ENCODE measurements at places on chromosomes 5 and 9.

DNA sequence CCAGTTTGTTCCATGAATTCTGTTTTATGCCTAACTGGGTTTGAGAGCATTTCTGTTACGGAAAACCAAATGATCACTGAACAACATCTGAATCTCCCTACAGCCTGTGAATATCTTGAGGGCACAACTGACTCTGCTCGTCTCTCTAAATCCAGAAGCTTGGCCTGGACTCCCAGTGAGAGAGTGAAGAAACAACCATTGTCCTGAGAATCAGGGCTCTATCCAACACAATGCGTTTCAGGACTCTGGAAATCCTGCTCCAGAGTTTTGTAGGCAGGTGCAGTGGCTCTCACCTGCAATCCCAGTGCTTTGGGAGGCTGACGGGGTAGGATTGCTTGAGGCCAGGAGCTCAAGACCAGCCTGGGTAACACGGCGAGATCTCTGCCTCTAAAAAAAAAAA is 7.8 kb upstream of the MVB12B start:
- DNase-seq: no peak

- DNase-seq: no peak
Observed at GRCh38 chr9:17519761-17520160, 59.1 kb upstream of the SH3GL2 start.

DNA sequence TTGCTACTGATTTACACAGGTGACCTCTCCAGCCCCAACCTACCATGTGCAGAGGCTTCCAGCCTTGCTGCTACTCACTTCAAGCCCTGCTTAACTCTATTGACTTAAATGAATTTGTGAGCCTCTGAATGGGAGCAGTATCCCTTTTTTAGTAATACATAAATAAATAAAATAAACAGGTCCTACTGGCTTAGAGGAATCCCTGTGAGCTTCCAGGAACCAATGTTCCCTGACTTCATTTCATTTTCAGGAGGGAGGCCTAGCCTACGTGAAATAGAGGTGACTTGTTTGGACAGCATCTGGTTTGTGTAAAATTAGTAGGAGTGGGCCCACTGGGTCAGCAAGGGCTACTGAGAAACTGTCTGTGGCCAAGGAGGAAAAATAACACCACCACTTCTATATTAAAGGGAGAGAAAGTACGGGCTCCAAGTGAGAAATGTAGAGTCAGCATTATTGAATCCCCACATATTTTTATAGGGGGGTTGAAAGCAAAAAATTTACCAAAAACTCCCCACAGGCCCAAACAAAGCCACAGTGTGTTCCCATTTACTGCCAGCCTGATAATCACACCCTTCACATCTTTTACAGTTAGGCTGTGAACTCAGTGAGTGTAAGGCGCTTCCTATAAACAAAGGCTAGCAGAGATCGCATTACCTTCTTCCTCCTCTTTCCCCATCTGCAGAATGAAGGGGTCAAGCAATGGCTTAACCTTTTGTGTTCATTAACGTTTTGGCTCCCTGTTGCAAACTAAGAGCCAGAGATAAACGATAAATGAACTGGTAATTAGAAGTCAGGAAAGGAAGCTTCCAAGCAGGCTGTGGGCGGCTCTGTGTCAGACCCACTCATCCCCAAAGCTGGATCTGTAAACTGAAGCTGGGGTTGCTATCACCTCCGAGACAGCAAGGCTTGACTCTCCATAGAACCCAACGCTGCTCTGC is 138.8 kb upstream of the LIFR start:
- no peak for DNase-seq

DNA sequence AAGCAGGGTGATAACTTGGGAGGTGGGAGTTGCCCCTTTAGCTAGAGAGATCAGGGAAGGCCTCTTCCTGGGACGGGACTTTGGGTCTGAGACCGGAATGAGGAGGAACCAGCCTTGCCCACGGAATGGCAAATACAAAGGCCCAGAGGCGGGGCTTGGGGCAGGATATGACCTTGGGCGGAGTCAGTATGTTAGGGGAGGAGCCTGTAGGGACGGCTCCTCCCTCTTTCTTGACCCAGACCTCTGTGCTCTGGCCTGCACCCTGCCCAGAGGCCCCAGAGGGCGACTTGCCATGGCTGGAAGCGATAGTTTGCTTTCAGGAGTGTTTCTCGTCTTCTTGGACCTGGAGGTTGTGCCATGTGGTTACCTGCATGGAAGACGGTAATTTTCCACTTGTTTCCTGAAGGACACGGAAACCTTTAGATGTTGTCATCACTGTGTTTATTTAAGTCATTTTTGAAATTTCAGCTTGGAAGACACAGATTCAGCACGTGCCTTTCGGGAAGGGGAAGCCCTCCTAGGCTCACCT is 85.6 kb downstream of the DAB2IP start:
- DNase-seq: no peak

- DNase-seq: no peak
Observed at GRCh38 chr5:75961818-75962217, 121.4 kb upstream of the SV2C start.

DNA sequence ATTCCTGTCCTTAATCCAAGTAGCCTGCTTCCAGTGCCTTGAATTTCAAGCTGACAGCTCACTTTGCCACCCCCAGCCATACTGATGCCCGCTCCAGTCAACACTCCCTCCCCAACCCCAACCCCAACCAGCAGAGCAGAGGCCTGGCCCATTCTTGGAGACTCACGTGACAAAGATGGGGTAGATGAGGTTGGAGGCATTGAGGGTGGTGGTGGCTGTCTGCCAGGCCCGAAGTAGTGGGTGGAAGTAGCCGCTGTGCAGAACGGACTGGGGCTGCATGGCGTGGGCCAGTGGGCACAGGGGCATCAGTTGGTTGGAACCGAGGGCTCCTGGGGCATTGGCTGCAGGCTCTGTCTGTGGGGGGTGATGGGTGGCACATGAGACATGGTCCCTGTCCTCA is 7.8 kb downstream of the ALAD start:
- DNase-seq: no peak

- DNase-seq: no peak
Observed at GRCh38 chr9:2560180-2560579, 61.4 kb upstream of the VLDLR start.

- no peak for DNase-seq
Observed at GRCh38 chr9:33202552-33203201, 35.5 kb upstream of the B4GALT1 start.

GRCh38 chr9:21711504-21711903 is 90.9 kb upstream of the MTAP start:
- DNase-seq: no peak

DNA sequence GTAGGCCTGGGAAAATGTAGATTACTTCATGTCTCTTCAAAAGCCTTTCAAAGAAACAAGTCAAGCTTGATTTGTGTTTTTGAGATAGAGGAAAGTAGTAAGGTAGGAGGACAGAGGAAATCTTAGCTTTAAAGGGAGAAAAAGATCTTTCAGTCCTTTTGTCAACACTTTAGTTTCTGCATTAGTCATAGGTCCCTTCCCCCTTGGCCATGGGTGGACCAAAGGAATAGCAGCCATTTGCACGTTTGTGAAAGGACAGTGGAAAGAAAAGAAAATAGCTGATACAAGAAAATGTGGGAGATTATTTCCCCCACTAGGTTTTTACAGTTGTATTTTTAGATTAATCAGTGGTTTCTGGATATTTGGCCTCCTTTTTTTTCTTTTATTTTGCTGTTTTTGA is 121.9 kb upstream of the GRHPR start:
- DNase-seq: no peak

DNA sequence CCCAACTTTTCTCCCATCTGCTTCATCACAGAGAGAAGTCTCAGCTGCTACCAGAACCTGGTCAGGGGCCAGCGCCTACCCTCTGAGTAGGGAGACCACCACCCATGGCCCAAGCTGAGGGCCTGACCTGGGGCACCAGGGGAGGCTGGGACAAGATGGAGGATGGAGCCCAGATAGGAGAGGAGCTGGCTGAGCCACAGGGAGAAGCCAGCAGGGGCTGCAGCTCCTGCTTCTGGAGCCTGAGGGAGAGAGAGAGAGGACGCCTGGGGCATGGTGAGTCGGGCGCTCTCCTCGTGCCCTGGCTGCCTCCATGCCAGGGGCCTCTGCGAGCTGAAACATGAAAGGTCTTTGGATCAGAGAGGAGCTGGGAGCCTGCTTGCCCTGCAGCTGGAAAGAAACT is 1.4 kb upstream of the FOXI1 start:
- DNase-seq: no peak

DNA sequence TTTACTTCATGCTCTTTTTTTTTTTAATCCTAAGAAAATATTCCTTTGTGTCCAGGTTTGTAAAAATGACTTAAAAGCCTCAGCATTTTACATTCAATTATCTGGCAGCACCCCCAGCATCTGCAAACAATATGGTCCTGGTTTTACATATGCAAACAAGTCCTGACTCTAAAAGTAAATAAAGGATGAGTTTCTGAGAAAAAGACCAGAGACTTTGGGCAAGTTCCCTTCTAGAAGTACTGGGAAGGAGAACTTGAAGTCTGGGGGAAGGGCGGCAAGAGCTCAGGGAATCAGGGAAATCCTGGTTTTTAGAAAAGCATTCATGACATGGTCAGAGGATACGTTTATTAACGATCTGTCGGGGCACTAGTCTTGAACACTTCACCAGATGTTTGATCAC is 25.8 kb downstream of the COL23A1 start:
- DNase-seq: no peak

- no peak for DNase-seq
Observed at GRCh38 chr9:113427629-113428028, 17.1 kb downstream of the C9orf43 start.

DNA sequence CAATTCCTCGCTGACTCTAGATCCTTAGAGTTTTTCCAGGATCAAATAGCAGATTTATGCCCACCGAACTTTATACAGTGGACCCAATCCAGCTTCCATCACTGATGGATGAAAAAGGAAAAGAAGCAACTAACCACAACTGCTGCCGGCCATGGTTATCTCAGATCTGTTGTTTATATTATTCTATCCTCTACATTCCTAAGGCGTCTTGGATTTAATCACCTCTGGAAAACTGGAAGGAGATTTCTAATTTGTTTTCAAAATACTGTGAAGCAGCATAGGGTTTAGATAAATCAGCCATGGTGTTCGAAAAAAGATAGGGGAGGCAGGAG is 663 bp upstream of the ZNF366 start:
- no peak for DNase-seq

DNA sequence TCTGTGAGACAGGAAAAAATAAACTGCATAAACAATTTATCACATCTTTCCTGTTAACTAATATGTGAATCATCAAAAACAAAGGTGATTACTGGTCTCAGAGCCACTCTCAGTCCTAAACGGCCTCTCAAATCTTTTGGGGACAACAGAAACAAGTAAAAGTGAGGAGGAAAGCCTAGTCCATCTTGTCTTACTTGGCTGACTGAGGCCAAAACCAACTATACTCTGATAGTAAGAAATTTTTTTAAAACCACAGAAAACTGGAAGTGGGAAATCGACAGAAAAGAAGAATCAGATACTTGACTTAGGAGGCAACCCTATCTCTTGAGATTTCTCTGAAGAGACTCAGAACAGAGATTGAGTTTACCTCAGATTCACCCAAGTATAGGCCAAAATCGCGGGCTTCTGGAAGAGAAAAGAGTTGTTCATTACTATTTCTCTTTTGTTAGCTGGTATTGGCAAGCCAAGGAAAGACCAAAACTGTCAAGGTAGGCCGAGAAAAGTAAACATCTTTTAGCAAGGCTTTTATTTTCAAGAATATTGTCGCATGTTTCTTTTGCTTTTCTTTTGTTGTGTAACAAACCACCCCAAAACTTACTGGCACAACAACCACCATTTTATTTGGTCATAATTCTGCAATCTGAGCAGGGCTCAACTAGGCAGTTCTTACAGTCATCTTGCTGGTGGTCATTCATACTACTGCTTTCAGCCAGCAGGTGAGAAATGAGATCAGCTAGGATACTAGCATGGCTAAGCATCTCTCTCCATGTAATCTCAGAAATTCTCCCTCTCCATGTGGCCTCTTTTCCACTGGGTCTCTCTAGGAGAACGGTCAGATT is 46.1 kb downstream of the RFX3 start:
- DNase-seq: no peak

DNA sequence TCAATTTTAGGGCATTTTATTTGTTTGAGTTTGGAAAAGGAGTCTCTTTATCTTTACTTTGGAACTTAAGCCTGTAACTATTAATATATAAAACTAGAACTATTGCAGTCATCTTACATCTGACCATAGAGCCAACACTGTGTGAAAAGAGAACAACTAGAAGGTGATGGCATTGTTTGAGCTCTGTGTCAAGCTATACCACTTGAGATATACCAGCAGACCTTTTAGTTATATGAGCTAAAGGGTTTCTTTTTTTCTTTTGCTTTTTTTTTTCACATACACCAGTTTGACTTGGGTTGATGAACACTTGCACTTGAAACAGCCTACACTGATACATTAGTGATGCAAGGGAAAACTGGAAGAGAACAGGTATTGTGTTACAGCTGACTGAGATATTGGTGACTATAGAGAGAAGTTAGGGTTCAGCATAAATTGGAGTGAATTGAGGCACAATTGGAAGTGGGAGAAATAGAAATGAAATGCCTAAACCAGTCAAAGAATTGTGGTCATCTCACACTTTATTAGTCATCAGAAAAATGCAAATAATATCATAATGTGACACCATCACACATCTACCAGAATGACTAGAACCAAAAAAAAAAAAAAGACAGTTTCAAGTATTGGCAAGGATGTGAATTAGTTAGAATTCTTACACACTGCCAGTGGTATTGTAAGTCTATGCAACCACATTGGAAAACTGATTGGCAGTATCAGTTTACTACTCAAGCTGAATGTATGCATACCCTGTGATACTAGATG is 60.9 kb downstream of the ADRB2 start:
- no peak for DNase-seq

- no peak for DNase-seq
Observed at GRCh38 chr5:40397976-40398375, 281.7 kb upstream of the PTGER4 start.

DNA sequence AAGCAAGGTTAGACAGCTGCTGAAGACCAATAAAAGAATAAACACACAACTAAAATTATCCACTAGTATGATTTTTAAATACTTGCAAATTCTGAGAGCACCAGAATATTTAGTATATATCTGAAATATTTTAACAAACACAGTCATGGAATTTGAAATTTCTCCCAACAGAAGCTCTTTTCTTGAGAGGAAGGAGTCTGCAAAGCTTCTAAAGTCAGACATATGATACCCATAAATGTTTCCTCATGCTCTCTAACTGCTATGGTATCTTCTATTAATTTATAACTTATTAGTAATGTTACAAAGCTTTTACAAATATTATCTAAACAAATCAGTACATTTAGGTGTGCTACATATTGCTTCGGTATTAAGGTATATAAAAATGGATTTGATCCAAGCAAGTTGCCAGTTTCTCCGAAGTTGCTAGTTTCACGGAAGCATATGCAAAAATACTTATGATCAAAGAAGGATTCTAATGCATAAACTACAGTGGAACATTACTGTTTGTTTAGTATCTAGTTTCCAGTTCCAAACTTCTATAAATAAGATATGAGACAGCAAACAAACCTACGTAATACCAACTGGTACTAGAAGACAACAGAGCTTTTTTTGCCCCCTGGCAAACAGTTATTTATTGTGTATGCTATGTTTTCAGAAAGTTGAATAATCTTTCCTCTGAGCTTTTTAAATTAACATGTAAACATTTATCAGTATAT is 22.0 kb downstream of the FNIP1 start:
- no peak for DNase-seq

GRCh38 chr9:132873403-132873802 is 4.7 kb downstream of the AK8 start:
- DNase-seq: no peak

- no peak for DNase-seq
Observed at GRCh38 chr5:89064736-89065135, 181.8 kb upstream of the MEF2C start.

GRCh38 chr9:88969646-88970373 is 21.5 kb upstream of the S1PR3 start:
- DNase-seq: no peak

All from SJSA1 (cell line).